ENCODE measurements at places on chromosomes 2 and 18.

DNA sequence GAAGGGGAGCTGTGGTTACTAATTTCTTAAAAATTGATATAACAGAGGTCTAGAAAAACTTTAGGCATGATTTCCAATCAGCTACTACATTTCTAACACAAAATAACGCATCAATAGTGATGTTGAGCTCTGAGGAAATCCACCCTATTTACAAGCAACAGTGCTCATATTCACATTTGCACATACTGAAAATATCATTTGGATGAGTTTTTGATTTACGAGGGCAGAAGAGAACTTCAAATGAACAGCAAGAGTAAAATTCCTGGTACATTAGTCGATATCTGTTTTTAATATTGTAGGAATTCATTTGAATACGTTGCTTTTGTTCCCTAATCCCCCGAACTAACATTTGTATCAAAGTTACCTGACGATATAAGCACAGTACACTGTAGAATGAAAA is 761.0 kb upstream of the POU3F3 start:
- no peak for DNase-seq

DNA sequence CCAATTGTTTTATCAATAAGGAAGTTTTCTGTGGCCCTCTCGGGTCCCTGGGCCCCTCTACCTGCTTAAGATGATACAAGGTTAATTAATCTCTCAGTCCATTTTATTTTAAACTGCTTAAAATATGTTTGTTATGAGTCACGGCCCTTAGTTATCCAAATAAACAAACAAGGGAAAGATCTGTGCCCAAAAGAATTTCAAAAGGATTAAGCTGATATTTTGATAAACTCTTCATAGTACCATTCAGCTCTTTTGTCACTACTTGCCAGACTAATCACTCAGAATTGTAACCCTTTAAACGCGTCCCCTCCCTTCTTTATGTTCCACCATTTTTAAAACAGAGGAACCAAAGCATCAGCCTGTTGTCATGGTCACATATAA is 144.7 kb upstream of the STK17B start:
- no peak for DNase-seq

DNA sequence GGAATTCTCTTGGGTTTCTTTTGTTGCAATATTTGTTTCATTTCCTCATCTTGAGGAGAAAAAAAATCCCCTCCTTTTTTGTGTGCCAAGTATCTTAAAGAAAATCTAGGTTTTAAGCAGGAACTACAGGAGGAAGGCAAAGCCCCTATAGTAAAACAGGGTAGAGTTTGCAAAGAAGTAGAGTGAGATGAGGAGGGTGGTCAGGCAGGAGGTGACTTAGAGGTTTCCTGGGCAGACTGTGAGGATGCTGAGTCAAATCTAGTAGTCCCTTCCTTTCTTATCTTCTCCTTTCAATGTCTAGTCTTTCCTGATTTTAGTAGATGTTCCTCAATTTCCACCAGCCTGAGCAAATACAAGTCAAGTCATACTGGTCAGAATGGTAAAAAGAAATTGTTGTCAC is 222.5 kb downstream of the PMAIP1 start:
- DNase-seq, result no peak

DNA sequence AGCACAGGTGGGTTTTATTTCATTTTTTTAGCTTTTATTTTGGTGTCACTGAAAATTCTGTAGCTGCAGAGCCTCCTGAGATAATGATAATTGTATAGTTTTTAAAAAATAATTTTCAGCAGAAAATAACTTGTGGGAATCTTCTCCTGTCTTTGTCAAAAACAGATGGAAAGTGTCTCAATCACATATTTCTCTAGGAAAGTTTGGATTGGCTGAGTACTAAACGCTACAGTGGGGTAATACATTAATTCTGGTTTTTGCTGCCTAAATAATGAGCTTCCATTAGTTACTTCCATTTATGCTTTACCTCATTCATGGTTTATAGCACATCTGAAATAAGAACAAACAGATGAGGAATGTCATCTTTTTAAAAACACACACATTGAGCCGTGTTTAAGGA is 2.2 kb downstream of the TWIST2 start:
- no peak for DNase-seq

DNA sequence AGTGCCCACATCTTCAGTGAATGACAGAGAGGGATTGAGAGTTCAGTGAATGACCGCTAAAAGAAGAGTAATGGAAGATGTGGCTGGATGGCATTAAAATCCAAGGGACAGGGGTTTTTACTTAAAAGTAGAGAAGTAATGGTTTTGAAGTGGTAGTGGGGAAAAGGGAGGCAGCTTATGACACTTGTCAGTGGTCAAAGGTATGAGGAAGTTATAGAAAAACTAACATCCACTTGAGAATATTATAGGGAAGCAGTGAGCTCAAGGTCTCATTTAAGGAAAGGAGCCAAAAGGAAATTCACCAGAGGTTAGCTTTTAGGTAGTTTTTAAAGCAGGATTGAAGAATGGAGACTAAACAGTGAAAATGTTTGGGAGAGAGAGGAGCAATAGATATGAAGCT is 24.3 kb downstream of the CDK15 start:
- DNase-seq, result no peak

- DNase-seq, result no peak
Observed at GRCh38 chr2:23122681-23123215, 262.2 kb upstream of the KLHL29 start.

DNA sequence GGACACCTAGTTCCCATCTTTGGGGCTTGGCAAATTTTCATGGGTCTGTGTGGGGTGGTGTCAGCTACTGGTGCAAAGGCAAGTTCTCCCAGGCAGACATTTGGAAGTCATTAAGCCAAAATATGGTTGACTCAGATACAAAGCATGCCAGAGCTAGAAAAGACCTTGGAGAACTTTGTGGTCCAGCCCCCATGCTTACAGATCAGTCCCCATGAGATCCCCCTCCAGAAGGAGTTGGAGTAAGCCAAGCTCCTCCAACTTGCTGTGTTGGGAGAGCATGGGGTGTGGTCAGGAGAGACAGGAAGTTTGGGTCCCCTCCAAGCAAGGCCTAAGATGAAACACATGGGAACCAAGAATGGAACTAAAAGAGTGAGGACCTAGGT is 224.5 kb downstream of the CYP26B1 start:
- DNase-seq, result no peak

DNA sequence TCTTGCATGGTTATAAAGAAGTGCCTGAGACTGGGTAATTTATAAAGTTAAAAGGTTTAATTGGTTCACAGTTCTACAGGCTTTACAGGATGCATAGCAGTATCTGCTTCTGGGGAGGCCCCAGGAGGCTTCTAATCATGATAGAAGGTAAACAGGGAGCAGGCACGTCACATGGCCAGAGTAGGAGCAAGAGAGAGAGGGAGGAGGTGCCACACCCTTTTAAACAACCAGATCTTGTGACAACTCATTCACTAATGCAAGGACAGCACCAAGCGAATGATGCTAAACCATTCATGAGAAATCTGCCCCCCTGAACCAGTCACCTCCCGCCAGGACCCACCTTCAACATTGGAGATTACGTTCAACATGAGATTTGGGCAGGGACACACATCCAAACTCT is 141.1 kb downstream of the EN1 start:
- no peak for DNase-seq

DNA sequence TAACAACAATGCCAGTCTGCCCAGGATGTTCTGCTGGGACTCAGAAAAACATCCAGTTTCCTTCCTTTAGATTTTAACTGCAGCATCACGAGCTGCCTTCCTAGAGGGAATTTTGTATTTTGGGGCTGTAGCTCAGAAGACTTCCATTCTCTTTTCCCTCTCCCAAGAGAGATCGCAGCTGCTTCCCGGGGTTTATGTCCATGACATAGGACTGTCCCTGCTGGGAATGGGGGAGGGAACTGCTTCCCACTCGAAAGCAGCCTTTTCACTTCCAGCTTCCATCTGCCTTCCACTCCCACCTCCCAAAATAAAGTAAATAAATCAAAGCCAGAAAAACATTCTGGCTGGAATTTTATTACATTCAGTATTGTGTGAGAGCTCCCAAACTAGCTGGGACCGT is 52.4 kb downstream of the LIMS1 start:
- DNase-seq, result no peak

DNA sequence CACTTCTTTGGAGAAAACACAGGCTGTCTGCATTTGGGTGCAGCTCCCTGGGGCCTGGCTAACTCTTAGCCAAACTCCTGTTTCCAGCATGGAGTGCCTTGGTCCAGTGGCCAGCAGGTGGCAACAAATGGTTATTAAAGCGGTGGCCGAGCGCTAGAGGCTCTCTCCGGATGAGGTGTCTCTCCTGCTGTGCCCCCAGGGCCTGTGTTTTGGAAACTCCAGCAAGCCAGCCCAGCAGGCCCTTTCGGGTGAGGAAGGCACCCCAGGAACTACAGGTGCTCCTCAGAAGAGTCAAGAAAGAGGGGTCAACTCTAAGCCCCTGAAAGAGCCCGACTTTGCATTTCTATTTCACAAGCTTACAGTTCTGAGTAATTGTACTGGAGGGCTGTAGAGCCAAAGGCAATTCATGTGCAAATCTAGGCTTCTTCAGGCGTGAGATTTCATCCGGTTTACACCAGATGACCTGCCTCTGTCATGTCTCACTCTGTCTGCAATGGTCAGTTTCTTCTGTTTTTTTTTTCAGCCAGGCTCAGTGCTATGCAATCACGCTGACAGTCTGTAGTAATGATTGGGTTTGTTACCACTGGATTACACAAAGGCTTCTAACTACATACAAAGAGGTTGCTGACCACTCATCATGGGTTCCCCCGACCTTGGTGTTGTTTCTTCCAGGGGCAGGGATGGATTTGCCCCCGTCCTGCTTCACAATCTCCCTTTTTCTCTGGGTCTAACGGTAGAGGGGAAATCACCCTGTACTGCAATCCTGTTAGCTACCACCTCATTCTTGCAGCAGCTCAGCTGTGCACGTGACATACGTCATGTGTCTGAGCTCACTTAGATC is 7.6 kb upstream of the CHRNA1 start:
- peak; percentile 79 for DNase-seq

GRCh38 chr2:196131949-196132925 is 39.1 kb downstream of the STK17B start:
- DNase-seq, result no peak

GRCh38 chr2:224849264-224849663 is 133.1 kb upstream of the CCDC195 start:
- DNase-seq, result no peak
